ENCODE measurements at places on chromosomes 2 and 18. TPM values are rescaled to one million over a fixed set of nuclear protein-coding genes. Genes with fewer than 3 reads are reported as not detected.

DNA sequence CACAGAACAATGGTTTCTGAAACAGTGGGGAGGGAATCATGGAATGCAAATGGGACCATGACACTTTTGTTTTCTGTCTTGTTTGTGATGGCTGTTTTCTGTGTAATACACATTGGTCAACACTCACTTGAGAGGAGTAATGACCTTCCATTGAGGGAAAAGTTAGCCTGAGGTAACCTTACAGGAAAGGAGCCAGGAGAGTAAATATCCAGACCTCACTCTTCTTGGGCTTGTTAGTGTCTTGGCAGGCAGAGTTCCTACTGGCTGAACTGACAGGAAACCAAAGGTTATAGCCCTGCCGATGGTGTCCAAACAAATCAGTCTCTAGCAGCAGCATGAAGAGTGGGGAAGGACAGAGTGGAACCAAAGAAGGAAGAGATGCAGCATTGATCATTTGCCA is 17.2 kb upstream of the RPRM start:
- DNase-seq: no peak

DNA sequence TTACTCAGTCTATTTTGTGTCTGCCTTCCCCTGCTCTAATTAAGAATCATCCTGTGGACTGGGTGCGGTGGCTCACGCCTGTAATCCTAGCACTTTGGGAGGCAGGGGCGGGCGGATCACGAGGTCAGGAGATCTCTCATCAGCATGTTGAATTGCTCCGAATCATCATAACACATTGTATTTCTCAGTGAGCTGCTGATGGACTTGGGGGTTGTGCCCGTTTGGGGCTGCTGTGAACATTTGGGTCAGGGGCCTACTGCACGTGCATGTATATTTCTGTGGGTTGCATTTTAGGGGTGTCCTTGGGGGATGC is 84.4 kb downstream of the ARHGEF4 start:
- no peak for DNase-seq

DNA sequence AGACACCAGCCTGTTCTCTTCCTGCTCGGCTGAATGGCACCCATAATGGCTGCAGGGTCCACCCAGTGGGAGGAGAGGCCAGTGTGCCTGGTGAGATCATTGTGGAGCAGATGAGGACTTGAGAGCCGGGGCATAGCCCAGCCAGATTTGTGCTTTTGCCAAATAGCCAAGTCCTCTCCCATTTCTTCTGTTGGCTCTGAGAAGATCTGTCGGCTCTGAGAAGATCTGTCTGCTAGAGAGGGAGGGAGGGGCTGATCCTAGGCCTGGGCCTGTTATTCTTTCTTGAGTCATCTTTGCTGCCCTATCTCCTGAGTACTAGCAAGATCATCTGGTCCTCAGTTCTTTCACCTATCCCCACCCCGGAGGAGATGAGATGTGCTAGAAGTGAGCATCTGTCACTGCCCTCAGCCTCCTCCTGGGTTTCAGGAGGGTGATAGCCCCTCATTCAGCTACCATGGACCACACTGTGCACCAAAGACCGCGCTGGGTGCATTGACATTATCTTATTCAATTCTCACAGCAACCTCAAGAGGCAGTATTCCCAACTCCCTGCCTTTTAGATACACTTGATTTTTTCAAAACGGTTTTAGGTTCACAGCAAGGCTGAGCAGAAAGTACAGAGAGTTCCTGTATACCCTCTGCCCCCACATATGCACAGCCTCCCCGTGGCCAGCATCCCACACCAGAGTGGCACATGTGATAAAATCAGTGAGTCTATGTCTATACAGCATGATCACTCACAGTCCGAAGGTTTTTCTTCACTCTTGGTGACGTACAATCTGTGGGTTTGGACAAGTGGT is 98.6 kb downstream of the CAPN13 start:
- no peak for DNase-seq

Gene ACADL
- total RNA-seq: not detected

DNA sequence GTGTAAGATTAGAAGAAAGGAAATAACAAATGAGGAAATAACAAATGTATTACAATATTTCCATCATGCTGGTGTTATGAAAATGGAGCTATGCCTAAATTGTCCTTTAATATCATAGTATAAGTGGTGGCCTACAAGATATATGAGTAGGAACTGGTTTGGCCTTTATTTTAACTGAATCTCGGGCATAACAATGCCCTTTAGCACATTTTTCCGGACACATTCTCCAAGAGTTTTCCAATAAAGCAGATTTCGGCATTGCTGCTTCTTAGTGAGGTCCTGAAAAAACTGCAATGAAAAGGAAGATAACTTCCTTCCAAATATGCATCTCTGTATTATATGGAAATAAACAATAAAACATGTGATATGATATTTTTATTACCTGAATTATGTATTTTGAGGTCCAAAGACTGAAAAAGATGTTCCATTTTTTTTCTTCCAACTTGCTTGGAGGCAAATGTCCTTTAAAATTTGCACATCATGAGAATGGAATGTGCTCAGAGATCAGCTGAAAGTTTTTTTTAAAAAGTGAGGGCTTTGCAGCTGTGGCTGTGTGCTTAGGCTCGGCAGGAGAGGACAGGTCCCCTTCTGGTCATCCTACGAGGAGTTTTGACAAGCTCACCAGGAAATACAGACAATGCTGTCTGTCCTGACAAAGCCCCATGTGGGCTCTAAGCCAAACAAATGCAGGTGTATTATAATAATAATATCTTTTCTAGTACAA is 132.3 kb upstream of the RND3 start:
- no peak for DNase-seq

- DNase-seq: no peak
Observed at GRCh38 chr2:70777450-70777849, 9.4 kb upstream of the ADD2 start.

- no peak for DNase-seq
Observed at GRCh38 chr2:9560628-9561027, 5.0 kb upstream of the ADAM17 start.

Gene SERPINB13
- total RNA-seq: not detected

Gene NT5C1B
- total RNA-seq: not detected

- DNase-seq: no peak
Observed at GRCh38 chr2:223884399-223884798, 47.0 kb upstream of the AP1S3 start.

Gene SCYGR2
- not detected for total RNA-seq

GRCh38 chr2:119659601-119660342 is 19.2 kb upstream of the TMEM177 start:
- DNase-seq: peak; percentile 49

Gene SLC30A3
- total RNA-seq: 2.6 TPM

DNA sequence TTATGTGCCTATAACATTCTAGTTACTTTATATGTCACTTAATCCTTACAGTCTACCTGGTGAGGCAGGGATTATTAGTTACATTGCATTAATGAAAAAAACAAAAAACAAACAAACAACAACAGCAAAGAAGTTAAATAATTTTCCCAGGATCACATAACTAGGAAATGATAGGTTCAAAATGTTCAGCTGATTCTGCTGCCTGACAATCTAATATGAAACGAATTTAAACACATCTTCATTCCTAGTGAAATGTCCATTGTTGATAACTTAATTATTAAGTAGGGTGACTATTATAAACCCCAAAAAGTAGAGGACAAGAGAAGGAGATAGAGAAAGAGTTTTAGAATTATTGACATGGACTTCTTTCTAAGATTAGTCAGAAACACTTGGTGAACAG is 22.6 kb downstream of the HOXD1 start:
- no peak for DNase-seq

Gene RMC1
- 12.9 TPM for total RNA-seq

DNA sequence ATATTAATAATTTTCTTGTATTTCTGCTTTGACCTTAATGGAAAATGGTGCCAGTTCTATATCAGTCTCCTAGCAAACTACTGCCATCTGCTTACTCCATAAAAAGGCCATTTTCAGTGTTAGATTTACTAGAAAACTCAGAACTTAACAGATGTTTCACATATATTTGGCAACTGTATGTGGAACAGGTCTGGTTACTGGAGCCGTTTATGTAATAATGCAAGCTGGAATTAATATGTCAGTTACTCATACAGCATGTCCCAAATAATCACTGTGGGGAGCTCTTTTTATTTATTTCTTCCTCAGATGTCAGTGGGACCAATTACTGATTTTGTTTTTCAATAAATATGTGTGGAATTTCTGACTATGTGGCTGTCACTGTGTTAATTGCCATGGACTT is 1247.6 kb downstream of the CNTNAP5 start:
- no peak for DNase-seq

Gene ATP6V1B1
- total RNA-seq: not detected

GRCh38 chr2:109637749-109638570 is 23.8 kb downstream of the SOWAHC start:
- no peak for DNase-seq

Gene CYB5A
- total RNA-seq: not detected
